ENCODE measurements at places on chromosomes 3 and 15.

DNA sequence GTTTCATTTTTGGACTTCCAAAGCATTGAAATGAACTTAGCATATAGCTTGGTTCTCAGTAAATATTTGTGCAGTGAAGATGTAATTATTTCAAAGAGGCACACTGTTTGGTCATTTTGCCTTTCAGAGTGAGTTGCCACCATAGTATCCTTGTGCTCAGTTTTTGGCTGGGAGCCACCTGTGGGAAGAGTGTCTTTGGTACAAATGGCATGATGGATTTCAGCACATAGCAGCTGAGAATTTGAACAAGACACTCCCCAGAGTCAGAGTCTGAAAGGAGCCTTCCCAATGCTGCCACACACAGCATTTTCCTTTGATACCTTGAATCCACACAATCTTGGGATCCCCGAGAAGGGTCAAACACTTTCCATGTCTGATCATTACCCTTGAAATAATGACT lies 897.2 kb upstream of the ARPP21 start:
- no peak for DNase-seq

GRCh38 chr15:41256577-41257038 lies 25.5 kb downstream of the CHP1 start:
- no peak for DNase-seq

DNA sequence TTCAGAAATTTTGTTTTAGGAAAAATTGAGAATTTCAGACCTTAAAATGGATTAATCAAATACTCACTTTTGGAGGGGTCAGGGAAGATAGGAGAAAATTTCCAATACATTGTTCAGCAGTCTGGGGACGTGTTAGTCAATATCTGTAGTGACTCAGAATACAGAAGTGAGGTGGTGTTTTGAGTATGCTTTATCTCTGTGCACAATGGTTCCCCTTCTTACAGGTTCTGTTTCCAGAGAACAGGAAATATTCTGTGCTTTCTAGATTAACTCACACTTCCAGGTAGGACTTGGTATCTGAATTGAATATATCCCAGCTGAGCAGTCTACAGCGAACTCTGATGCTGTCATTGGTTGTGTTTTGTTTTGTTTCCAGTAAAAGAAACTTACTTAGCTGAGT lies 30.7 kb upstream of the CCDC54 start:
- no peak for DNase-seq

DNA sequence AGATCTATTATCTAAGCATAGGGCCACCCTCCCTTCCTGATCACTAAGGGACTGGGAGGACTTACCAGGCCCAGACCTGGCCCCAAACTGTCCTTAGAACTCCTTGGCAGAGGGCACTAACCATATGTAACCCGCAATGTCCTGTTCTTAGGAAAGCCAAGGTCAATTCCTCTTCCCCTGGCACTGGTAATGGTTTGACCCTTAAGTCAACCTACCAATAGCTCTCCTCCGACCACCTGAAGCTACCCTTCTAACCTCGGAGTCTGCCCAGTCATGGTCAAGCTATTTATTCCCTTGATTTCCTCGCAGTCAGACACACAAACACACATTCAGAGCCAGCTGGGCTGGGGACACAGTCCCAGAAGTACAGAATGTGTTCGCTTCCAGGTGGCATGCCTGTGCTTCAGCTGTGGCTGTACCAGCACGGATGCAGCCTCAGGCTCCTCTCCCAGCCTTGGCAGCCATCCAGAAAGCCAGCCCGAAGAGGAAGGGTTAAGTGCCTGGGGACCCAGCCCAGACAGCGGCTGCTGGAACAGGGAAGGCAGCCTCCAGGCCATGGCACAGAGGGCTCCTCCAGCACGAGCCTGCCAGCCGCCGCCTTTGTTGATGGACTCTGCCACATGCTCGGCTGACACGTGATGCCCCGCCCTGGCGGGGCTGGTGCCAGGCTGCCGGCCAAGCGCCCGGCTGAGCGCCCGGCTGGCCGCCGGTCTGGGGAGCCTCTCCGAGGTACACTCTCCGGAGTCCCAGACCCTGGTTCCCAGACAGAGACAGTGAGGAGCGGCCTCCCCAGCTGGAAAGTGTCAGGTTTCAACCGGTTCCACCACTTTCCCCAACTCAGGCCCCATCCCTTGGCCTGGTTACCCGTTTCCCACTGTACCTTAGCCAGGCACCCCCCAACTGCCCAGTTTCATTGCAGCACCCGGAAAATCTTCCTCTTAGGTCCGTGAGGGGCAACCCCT lies 5.5 kb downstream of the BMF start:
- peak; percentile 86 for DNase-seq

GRCh38 chr3:3586336-3586735 lies 212.9 kb upstream of the LRRN1 start:
- DNase-seq, result no peak

DNA sequence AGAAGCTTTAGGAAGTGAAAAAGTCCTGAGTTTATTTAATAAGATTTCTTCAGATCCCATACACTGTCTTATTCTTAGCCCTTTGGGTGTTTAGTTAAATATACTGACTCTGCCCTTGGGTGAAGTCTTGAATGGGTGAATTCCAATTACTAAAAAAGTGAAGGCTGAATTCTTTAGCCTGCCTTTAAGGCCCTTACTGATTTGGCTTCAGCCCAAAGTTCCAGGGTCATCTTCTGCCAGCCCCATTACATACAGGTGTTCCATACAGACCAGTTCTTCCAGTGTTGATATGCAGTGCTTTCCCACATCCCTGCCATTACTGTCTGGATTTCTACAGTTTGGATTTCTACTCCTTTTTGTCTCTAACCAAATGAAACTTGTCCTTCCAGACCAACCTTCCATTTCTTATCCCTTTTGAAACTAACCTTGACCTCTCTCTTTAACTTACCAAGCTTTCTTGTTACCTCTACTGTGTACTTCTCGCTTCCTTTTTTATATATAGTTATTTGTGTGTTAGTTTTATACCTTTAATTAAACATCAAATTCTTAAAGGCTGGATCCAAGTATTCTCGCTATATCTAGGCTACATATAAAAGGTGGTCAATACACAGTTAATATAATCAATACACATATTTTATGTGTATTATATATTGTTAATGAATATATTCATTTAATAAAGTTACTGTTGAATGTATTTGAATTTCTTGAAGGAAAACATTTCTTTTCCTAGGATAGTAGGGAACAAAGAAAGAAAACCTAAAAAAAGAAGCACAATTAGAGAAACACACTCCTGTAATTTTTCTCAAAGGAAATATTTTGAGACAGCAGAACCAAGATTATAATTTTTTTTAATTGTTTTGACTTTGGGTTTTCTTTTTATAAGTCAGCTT lies 15.0 kb downstream of the MBNL1 start:
- no peak for DNase-seq

- DNase-seq, result no peak
Observed at GRCh38 chr3:55439657-55440056, 47.4 kb downstream of the WNT5A start.

DNA sequence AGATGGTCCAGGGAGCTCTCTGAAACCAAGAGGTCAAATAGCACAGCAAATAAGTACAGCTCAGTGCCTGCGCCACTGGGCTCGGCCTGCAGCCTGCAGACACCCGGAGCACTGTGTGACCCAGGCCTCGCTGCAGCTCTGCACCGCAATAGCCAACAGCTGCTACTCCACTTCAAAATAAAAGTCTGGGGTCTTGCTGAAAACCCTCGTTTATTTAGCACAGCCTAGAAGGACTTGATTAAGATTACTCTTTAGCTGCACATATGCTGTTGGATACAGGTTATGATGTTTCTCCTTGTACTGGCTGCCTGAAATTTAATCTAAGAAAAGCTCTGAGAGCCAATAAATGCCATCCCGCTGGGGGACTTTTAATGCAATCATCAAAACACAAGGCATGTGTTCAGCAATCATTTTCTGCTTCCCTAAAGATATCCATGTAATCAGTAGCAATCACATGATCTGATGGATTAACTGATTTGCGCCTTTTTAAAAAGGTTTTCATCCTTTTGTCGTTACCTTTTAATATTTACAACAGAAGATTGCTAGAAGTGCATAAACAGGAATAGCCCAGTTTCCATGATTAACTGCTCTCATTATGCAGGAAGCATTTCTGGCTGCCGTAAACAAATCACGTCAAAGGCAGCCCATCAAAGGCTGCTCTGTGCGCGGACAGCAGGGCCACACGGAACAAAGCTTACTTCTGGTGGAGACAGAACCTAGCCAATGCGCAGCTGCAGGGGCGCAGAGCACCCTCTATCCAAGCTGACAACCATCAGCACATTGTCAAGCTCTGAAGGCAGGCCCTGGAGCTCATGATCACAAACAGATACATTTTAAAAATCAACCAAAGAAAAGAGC lies 58.8 kb downstream of the CLASP2 start:
- peak; percentile 53 for DNase-seq

- DNase-seq, result no peak
Observed at GRCh38 chr3:138818185-138818860, 16.4 kb downstream of the PIK3CB start.

- DNase-seq, result no peak
Observed at GRCh38 chr3:10420745-10421475, 84.5 kb downstream of the ATP2B2 start.

DNA sequence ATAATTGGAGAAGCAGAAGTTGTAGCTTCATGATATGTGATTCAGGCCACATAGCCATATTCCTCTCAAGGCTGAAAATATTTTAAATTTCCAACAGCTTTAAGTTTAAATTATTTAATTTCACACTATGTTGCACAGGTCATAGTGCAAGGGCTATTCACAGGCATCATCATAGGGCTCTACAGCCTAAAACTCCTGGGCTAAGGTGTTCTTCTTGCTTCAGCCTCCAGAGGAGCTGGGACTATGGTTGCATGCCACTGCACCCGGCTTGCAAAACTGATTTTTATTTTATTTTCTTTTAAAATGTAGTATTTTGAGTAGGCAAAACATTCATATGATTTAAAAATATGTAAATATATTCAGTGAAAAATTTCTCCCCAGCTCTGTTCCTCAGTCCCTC lies 6.0 kb upstream of the CEP97 start:
- no peak for DNase-seq

DNA sequence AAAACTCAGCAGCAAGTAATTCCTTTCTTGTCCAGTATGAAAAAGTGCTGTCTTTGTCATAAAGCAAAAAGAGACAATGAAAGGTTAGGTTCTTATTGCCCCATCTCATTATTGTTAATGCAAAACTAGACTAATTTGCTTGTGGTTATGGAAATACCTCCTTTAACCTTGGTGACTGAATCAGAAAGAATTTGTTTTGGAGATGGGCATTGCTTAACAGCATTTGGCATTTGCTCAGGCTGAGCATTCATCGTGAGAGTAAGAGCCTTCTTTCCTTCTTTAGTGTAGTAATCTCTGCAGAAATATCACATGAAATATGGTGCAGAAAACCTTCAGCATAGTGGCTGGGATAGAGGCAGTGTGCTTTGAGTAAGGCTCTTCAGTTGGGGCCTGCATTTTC lies 103.1 kb downstream of the CNTN6 start:
- DNase-seq, result no peak

DNA sequence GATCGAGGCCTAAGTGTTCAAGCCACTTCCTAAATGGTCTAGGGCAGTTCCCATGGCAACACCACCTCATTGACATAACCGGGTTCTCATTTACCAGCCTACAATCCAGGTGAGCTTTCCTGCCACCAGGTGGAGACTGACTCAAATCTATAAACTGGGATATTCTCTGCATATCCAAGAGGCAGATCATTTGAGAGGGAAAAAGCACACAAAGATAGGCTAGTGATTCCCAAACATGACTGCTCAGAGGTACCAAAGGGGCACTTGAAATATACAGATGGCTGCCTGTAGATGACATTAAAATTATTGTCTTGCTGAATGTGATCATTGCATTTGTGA lies 141.3 kb upstream of the PROK2 start:
- DNase-seq, result no peak

GRCh38 chr3:143263852-143264513 lies 144.4 kb downstream of the CHST2 start:
- no peak for DNase-seq

GRCh38 chr3:51637941-51638471 lies 33.0 kb upstream of the TEX264 start:
- peak; percentile 27 for DNase-seq

DNA sequence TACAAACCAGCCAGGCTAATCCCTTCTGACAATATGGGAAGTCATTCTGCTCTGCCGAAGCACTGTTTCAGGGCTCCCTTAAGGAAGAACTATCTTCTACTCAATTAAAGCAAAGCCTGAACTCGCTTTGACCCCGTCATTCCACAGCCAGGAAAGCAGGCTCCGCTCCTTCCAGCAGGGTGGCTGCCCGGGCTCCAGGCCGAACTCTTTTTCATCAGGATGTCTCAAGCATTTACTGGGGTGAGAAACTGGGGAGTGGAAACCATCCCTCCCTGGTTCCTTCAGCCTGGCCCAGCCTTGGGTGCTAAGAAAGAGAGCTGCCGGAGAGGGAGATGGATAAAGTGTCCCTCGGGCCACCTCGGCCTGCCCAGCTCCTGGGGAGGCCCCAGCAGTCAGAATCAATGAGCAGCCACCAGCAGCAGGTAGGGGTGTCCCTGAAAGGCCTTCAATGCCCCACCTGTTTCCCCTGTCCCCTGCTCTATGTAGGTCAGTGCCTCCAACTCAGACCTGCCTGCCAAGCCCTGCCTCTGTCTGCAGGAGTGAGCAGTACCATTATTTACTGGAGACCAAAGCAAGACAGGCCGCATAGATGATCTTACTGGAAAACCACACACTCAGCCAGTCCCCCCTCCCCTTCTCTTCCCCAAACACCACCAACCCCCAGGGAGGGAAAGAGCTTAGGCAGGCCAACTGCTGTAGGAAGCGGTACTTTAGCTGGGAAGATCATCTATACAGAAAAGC lies 225.6 kb upstream of the TLE3 start:
- DNase-seq, result peak; percentile 57

GRCh38 chr3:35295906-35296305 lies 343.4 kb upstream of the ARPP21 start:
- DNase-seq, result no peak

DNA sequence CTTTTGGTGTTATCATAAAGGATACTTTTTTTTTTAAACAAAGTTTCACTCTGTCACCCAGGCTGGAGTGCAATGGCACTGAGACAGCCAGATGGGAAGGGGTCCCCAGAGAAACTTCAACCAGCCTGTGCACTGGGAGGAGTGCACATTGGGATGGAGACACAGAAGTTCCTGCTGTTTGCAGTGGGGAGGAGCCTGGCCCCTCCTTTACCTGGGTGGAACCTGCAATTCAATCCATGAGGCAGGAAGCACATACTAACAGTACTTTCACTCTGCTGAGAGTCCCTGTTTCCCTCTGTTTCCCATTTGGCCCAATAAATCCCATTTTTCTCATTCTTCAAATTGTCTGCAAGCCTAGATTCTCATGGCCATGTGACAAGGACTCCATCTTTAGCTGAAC lies 42.3 kb upstream of the LHFPL4 start:
- no peak for DNase-seq

- DNase-seq, result no peak
Observed at GRCh38 chr15:92421976-92422375, 28.3 kb downstream of the ST8SIA2 start.

Measured in NCI-H2171 (cell line).